C1 segment of cervical spinal cord (tissue), 14 donors: ENCODE measurements at places on chromosomes 12 and 14.

- DNase-seq: no peak
Observed at GRCh38 chr12:55818886-55819285, 1.0 kb downstream of the ORMDL2 start.

- DNase-seq: no peak
Observed at GRCh38 chr12:2681450-2682205, 113.1 kb upstream of the FKBP4 start.

DNA sequence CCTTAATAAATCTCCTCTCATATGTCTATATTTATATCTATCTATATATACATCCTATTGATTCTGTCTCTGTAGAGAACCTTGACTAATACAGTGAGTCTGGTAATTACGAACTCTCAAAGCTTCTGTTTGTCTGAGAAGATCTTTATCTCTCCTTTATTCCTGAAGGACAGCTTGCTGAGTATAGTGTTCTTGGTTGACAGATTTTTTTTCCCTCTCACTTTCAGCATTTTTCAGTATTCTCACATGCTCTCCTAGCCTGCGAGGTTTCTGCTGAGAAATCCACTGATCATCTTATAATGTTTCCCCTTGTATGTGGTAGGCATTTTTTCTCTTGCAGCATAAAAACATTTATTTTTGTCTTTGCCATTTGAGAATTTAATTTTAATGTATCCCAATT, 67.1 kb downstream of the GPHN start:
- no peak for DNase-seq

DNA sequence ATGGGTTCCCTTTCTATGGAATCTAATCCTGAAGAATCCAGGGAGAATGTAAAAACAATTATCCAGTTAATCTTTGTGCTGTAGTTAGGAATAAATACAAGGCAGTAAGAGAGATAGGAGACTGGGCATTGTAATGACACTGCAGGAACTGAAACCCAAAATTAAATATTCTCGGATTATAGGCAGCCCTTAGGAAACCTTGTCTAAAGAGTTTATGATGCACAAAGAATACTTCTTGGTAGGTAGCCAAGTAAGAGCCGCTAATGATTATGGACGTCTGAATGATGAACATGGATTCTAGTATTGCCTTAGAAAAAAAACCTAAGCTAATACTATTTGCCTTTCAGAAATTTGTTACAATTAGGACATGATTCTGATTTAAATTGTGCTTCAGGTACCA, 165.4 kb upstream of the LRIG3 start:
- no peak for DNase-seq

DNA sequence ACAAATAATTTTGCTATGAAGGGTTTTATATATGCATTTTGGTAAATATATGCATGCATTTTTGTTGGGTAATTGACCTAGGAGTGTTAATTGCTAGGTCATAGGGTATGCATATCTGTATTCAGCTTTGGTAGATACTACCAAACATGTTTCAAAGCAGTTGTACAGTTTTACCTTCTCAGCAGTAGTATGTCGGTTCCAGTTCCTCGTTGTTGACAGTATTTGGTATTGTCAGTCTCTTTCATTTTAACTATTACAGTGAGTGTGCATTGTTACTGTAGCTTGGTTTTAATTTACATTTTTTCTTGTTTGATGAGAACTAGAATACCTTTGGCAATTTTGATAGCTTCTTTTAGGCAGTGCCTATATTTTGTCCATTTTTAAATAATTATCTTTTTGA, 98.9 kb downstream of the ARID2 start:
- no peak for DNase-seq

DNA sequence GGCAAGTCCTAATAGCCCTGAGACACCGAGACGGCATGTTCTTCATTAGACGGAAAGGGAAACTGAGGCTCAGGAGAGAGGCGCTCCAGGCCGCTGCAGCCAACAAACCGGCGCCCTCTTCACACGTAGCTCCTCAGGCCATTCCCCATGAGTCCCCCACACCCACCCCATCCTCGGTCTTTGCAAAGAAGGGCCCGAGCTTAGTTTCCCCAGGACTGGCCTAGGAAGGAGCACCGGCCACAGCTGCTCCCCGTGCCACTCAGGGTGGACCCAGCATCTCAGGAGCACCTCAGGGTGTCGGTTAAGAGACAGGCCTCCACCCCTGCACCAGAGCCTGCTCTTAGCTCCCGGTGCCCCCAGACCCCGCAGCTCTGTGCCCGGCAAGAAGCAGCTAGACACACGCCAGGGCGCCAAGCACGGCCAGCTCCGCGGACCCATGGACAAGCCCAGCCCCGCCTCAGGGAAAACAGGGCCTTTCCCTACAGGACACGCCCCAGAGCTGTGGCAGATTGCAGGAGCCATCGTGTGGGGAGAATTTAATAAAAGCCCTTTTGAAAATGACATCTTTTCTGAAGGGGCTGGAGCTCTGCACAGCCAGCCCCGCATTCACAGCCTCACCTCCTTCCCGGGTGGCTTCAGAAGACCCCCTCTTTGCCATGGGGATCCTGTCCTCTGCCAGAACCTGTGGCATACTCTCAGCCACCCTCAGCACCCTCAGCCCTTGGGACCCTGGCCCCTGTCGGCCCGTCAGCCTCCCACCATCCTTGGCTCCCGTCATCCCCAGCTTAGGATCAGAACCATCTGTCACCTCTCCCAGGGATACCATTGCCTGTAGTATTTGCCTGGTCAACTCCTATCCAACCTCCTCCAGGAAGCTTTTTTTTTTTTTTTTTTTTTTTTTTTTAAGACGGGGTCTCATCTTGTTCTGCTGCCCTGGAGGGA, 59.7 kb downstream of the LGMN start:
- no peak for DNase-seq

GRCh38 chr14:64400829-64401459, 12.8 kb downstream of the MTHFD1 start:
- DNase-seq: peak; percentile 3

DNA sequence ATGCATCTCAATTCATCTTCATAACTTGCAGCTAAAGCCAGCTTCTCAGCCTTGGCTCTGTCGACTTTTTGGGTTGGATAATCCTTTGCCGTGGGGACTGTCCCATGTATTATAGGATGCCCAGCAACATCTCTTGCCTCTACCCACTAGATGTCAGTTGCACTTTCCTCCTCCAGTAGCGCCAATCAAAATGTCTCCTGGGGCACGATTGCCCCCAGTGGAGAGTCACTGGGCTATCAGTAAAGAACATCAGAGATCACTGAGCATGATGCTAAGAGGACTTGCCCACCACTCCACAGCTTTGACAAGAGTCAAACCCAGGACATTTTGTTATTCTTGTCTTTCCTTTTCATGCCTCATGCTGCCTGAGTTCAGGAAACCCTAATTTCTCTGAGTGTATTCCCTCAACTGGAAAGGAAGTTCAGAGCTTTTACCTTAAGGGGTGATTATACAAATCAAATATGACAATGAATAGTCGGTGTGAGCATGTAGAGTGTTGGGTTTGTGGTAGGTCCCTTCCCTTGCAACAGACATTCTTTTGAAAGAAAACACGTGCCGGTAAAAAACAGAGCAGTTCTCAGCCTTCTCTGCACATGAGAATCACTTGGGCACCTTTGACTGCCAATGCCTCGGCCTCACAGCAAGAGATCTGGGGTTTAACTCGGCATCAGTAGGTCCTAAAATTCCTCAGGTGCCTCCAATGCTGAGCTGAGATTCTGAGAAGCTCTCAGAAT, 980.6 kb downstream of the VRK1 start:
- DNase-seq: no peak

- DNase-seq: no peak
Observed at GRCh38 chr12:66735275-66735674, 56.4 kb upstream of the GRIP1 start.

GRCh38 chr12:74391283-74391682, 146.4 kb upstream of the ATXN7L3B start:
- DNase-seq: no peak

- peak; percentile 57 for DNase-seq
Observed at GRCh38 chr12:30753751-30754382, 884 bp downstream of the CAPRIN2 start.

DNA sequence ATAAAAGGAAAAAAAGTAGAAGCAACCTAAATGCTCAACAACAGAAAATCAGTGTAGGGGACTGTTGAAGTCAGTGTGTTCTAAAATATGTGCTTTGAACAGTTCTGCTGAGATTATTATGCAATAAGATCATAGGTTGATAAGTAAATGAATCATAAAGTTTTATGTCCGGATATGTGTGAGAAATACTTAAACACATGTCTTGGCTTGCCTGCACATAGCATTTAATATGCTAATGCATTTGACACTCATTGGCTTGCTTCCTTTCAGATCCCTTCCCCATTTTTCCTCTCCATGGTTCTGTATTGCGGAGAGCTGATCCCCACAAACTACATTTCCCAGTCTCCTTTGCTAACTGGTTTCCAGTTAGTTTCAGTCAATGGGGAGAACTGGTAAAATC, 573.8 kb upstream of the TBX3 start:
- DNase-seq: no peak

DNA sequence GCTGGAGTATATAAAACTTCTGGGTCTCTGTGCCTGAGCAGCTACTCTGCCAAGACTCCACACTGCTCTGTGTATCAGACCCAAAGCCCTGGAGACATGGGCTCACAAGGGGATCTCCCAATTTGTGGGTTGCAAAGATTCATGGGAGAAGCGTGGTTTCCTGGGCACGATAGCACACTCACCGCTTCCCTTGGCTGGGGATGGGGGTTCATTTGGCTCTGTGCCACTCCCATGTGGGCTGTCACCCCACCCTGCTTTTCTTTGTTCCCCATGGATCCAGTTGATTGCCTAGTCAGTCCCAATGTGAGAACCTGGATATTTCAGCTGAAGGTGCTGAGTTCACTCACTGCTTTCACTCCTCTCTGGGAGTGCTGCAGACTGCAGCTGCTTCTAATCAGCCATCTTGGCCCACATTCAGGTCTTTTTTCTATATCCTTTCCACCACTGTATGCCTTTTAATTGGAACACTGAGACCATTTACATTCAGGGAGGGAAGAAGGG, 40.0 kb upstream of the PCNX4 start:
- DNase-seq: no peak

GRCh38 chr14:94522115-94522724, 13.0 kb upstream of the SERPINA12 start:
- no peak for DNase-seq

GRCh38 chr14:70257526-70257925, 68.8 kb upstream of the SLC8A3 start:
- DNase-seq: no peak

DNA sequence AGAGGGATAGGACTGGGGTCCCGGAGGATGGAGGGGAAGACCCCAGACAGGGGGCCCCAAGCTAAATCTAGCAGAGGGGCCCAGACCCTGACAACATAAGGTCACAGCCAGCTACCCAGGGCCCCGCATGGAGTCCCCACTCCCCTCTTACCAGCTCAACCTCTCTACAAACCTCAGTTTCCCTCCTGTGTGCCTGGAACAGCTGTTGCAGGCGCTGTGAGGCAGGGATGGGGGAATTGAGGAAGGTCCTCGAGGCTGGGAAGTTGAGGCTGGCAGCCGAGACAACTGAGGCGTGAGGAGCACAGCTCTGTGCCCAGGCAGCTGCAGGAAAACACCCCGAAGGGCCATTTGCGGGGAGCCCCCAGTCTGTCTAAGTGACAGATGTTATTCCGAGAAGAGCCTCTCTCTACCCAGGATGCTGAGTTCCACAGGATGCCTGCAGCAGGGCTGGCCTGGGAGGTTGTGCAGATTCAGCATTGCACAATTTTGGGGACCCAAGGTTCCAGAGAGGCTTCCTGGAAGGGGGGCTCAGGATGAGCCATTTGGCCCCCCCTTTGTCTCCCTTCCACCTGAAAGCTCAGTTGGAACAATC, 42.7 kb upstream of the NCOR2 start:
- DNase-seq: no peak

- no peak for DNase-seq
Observed at GRCh38 chr12:96635844-96636243, 146.5 kb downstream of the CFAP54 start.

GRCh38 chr12:78767264-78767981, 97.2 kb upstream of the SYT1 start:
- no peak for DNase-seq

DNA sequence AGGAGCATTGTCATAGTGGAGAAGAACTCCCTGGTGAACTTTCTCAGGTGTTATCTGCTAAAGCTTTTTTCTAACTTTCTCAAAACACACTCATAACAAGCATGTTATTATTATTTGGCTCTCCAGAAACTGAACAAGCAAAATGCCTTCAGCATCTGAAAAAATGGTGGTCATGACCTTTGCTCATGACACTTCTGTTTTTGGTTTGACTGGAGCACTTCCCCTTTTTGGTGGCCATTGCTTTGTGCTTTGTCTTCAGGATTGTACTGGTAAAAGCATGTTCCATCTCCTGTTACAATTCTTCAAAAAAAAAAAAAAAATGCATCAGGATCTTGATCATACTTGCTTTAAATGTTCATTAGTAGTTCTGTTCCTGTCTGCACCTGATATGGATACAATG, 1241.6 kb upstream of the USP15 start:
- no peak for DNase-seq

- no peak for DNase-seq
Observed at GRCh38 chr14:71309756-71310155, 402.5 kb downstream of the PCNX1 start.

- DNase-seq: no peak
Observed at GRCh38 chr12:41162461-41162860, 25.7 kb upstream of the PDZRN4 start.
